ENCODE measurements at places on chromosomes 3 and 15. TPM values are rescaled to one million over a fixed set of nuclear protein-coding genes. Genes with fewer than 3 reads are reported as not detected.

Gene ZIC1
- 8.7 TPM for total RNA-seq

Gene PTPN23
- total RNA-seq, result 30.8 TPM

Gene GASK1A
- total RNA-seq, result 80.1 TPM

Gene TRH
- total RNA-seq, result 0.23 TPM

Gene GOLGA6B
- total RNA-seq, result not detected

Gene SUCLG2
- total RNA-seq, result 51.5 TPM

Gene STIMATE
- total RNA-seq, result 20.7 TPM

Gene GOLGA8B
- 52.0 TPM for total RNA-seq
